Hindlimb muscle (tissue), 1 donor: ENCODE measurements at places on chromosomes 7 and 10. TPM values are rescaled to one million over a fixed set of nuclear protein-coding genes. Genes with fewer than 3 reads are reported as not detected.

Gene PLXNA4
- polyA plus RNA-seq, result 2.6 TPM

Gene TCAF1
- 188 TPM for polyA plus RNA-seq

- no peak for DNase-seq
These were observed 249.1 kb upstream of the YAE1 start for GRCh38 chr7:39317107-39317506.

DNA sequence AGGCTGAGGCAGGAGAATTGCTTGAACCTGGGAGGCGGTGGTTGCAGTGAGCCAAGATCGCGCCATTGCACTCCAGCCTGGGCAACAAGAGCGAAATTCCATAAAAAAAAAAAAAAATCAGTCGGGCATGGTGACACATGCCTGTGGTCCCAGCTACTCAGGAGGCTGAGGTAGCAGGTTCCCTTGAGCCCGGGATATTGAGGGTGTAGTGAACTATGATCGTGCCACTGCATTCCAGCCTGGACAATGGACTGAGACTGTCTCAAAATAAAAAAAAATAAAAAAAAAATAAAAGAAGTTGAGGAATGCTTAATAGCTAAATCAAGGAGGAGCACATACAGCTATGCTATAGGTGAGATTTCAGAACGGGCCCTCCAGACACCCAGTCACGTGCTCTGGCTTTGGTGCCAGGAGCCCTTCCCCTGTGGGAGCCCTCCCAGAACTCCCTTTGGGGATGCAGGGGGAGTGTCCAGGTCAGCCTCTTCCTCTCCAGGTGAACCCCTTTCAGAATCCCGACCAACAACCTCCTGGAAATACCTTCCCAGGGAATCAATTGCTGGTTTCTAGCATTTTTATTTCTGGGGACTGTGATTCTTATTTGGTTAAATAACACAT lies 42.9 kb upstream of the CTBP2 start:
- DNase-seq, result no peak

Gene VWC2
- 0.04 TPM for polyA plus RNA-seq

Gene HYAL4
- not detected for polyA plus RNA-seq

DNA sequence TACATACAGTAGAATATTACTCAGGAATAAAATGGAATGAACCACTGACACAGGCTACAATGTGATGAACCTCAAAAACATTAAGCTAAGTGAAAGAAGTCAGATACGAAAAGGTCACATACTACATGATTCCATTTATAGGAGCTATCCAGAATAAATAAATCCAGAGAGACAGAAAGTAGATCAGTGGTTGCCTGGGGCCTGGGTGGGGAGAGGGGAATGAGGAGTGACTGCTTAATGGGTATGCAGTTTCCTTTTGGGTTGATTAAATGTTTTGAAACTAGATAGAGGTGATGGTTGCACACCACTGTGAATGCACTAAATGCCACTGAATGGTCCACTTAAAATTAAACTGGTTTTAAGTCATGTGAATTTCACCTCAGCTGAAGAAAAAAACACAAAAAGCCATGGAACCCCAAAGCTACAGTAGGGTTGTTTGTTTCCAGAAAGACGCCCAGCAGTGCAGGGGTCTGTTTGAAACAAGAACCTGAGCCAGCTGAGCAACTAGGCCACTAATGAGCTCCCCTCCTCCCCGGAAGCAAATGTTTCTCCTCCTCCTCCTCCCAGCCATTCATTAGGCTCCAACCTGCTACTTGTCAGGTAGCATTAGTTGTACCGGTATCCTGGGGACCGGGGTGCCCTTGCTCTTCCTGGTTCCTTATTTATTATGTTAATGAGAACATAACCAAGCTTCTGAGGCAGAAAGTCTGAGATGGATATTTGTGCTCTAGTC lies 168.4 kb downstream of the EVX1 start:
- DNase-seq, result no peak

Gene SPAM1
- not detected for polyA plus RNA-seq

GRCh38 chr10:10919976-10920375 lies 97.7 kb upstream of the CELF2 start:
- DNase-seq, result no peak

Gene MRLN
- 172 TPM for polyA plus RNA-seq

GRCh38 chr10:30576641-30577040 lies 52.9 kb downstream of the LYZL2 start:
- DNase-seq, result peak; percentile 69

DNA sequence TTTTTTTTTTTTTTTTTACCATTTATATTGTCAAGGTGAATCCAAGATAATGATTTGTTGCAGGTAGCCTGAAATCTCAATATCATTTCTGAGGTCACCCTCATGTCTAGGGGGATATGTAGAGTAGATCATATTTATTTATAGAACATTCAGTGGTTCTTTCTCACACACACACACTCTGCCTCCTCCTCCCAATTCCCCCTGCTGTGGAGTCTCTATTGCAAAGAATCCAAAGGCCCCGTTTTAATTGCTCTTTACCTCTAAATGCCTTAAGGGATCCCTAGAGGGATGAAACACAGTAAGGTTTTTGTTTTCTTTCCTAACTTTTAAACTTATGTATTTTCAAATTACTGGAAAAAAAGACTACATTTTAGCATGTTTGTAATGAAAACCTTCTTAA lies 170.0 kb downstream of the PRKG1 start:
- no peak for DNase-seq

Gene ASZ1
- not detected for polyA plus RNA-seq

- no peak for DNase-seq
These were observed 169.5 kb downstream of the FANK1 start for GRCh38 chr10:126065751-126066377.

Gene CHST15
- 15.3 TPM for polyA plus RNA-seq

DNA sequence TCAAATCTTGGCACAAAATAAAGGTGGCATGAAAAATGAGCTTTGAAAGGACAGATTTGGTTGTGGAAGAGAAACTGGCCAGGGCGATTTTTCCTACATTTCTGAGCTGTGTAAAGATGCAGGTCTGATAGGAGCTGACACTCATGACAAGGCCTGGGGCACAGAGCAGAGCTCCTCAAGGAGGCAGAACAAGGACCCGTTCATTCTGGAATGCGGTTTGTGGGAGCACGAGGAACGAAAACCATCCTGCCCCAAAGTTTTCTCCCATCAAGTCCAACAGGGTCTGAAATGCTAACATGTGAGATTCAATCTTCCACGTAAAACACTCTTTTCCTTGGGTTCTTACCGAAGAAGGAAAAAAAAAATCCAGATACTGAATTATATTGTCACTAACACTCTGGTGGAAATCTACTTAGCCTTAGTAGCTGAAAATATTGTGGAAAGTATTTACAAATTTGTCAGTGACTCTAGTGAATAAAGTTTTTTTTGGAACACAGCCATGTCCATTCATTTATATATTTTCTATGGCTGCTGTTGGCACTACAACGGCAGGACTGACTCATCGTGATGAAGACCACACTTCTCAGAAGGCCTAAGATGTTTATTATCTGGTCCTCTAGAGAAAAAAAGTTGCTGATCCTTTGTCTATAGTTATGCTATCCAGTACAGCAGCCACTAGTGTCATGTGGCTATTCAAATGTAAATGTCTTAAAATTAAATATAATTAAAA lies 215.7 kb downstream of the BAMBI start:
- no peak for DNase-seq

DNA sequence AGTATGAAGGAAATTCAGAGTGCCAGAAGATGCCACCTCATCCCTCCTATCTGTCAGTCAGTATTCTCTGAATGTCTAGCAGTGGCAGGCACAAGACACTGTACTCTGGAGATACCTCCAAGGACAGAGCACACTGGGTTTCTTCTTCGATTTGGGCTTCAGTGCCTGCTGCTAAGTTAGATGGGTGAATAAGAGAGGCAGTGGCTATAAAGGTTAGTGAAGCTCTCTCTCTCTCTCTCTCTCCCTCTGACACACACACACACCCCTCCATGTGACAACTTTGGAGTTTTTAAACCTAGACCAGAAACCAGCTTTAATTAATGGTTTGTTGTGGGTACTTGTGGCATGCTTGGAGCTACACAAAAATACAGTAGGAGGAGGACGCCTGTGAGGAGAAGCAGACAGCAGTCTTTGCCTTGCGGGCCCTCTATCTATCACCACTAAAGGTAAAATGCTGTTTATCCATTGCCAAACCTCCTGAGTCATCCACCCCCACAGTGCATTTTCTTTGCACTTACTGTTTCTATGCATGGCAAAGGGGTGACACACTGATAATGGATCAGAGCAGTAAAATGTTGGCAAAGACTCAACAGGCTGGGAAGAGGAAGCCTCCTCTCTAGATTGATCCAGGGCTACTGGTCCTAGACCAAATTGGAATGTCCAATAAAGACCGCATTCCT lies 102.5 kb downstream of the TRIL start:
- no peak for DNase-seq

- DNase-seq, result no peak
These were observed 7.9 kb upstream of the INHBA start for GRCh38 chr7:41710838-41711237.

DNA sequence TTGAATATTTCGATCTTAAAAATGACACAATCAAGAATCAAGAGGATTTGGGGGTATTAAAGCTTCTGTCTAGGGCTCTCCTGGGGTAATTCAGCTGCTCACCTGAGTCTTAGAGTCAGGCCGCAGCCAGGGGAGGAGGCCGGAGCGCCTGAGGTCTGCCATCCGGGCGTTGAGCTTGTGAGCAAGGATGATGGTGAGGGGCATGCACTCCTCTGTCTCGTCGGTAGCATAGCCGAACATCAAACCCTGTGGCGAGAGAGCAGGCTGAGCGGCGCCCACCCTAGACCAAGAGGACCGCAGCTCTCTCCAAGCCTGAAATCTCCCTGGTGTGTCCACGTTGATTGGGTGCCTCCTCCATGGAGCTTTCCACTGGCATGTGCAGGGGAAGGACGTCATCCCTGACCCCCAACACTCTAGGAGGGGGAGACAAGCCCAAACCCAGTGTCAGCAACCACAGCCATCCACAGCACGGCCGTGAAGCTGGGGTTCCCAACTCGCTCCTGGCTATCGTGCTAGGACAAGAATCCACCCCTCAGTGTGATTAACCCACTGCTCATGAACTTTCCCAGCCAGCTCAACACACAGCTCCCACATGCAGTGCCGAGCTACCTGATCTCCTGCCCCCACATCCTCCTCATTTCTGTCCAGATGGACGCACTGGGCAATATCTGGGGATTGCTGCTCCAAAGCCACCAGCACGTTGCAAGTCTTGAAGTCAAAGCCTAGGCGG lies 9.2 kb downstream of the MAT1A start:
- DNase-seq, result no peak
